ENCODE measurements at places on chromosomes 3 and 15.

- peak; percentile 8 for DNase-seq
These were observed 49.1 kb downstream of the NEK11 start for GRCh38 chr3:131075632-131076328.

DNA sequence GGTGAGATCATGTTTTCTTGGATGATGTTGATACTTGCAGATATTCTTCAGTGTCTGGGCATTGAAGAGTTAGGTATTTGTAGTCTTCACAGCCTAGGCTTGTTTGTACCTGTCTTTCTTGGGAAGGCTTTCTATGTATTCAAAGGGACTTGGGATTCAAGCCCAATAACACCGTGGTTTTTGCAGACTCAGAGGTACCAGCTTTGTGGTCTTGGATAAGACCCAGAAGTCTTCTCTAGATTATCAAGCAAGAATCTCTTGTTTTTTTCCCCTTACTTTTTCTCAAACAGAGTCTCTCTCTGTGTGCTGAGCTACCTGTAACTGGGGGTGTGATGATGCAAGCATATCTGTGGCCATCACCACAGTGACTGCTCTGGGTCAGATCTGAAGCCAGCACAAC, 42.7 kb upstream of the CCK start:
- no peak for DNase-seq

- no peak for DNase-seq
These were observed 254.1 kb downstream of the AGBL1 start for GRCh38 chr15:86333819-86334218.

DNA sequence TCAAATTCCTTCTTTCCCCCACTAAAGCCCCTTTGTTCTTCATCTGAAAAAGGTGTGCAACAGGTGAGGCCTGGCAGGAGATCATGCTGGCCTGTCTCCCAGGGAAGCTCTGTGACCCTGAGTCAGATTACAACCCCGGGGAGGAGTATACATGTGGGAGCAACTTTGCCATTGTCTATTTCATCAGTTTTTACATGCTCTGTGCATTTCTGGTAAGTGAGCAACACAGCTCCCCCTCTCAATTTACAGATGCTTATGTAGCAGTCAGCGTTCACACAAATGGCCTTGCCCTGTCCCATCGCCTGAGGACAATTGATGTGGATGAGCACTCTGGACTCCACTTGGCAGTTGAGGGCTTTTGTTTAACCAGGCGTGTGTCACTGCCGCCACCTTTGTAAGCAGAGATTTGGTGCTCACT, 70.4 kb downstream of the CHDH start:
- no peak for DNase-seq

GRCh38 chr3:134462331-134462941, 23.3 kb downstream of the ANAPC13 start:
- no peak for DNase-seq

DNA sequence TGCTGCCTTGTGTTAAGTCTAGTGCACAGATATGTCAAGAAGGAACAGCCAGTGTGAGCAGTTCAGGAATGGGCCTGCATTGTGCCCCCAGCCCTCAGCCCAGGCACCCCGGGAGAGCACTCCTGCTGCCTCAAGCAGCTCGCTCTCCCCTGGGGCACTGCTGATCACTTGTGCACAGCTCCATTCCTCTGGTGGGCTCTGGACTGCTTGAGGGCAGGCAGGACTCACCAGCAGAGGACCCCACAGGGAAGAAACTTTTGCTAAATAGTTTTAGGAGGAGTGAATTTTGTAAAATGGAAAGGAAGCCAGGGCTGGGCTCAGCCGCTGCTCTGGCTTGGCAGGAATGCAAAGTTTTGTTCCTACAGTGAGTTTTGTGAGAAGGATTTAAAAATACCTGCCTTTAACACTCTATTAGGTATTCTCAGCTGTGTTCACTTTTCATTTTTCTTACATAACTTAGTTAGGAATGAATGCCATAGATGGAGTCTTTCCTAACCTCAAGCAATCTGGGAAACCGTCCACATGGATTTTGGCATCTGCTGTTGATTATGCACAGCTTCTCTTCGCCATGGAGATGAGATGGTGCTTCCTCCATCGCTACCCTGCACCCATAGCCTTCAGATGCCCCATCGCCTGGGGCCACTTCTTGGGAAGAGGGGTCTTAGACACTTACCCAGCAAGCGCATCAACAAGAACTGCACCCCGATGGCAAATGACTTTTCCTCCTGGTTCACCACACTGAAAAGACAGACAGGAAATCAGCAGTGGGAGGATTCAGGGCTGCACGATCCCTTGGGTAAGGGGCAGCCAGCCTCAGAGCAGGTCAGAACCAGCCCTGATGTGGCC, 42.3 kb upstream of the RAB6B start:
- no peak for DNase-seq

DNA sequence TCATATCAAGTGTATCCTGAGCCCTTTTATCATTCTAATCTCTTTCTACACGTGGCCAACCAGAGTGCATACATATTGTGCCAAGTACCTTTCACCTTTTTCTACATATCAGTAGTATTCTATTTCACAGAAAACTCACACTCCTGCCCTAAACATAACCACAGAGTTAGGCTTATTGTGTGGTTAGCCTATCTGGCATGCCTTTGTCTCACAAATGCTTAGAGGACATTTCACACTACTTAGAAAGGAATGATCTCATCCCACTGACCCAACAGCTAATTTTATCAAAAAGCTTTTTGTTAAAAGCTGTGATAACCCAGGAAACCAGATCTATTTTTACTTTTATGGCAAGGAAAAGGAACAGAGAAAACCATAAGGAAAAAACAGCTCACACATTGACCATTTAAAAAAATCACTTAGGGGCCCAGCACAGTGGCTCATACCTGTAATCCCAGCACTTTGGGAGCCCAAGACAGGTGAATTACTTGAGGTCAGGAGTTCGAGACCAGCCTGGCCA, 17.8 kb upstream of the MAP4 start:
- no peak for DNase-seq

DNA sequence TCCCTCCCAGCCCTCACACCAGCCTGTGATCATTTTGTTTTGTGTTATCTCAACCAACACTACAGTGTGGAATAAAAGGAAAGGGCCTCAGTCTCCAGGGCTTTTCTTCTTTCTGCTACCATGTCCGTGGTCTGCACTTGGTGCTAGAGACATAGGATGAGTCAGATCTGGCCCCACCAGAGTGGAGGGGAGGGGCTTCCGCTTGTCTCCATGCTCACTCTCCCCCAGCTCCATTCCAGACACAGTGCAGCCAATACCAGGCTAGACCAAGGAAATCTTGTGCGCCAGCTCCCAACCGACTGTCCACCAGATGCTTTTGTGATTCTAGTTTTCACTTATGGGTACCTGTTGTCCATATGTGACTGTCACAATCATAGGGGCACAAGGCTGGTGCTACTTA, 51.9 kb upstream of the TMEM115 start:
- no peak for DNase-seq

GRCh38 chr3:72535772-72536171, 312.5 kb downstream of the SHQ1 start:
- DNase-seq = no peak

- no peak for DNase-seq
These were observed 6.7 kb downstream of the LPCAT4 start for GRCh38 chr15:34360298-34360697.

GRCh38 chr3:12695112-12695511, 31.2 kb upstream of the RAF1 start:
- no peak for DNase-seq

DNA sequence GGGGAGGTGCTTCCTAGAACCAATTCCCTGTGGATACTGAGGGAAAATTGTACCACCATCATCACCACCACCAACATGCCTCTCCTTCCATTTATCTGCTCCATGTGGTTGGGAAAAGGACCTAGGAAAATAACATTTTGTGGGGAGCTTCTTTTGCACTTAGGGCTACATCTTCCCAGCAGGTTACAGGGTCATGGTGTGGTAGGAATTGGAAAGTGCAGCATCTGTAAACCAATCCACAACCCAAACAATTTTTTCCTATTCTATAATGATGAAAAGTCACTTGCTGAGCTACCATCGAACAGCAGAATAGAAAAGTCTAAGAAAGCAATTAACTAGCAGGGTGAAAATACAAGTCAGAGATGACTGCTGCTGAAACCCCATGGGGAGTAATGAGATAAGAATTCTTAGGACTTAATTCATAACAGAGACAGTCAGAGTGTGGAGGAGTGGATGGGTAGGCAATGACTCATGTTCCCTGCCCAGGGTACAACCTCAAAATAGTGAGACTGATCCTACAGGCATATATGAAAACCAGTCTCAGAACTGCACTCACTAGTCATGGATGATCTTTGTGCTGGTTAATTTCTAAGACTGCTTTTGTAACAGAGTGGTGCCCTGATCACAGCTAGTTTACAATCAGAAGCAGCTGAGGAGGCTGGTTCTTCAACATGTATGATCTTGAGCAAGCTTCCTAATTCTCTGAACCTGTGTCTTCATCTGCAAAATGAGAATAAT, 38.1 kb upstream of the LEKR1 start:
- DNase-seq = no peak

- DNase-seq = no peak
These were observed 570 bp upstream of the NEDD4 start for GRCh38 chr15:55993804-55994560.

- no peak for DNase-seq
These were observed 20.3 kb upstream of the HDAC11 start for GRCh38 chr3:13459605-13460340.

GRCh38 chr3:119800844-119801243, 18.9 kb downstream of the NR1I2 start:
- DNase-seq = no peak

- no peak for DNase-seq
These were observed at the start of gene MYL3 for GRCh38 chr3:46863261-46863782. MYL3 (minus strand) TSS chr3:46863444; CDS start chr3:46863390, 54 bp downstream.

DNA sequence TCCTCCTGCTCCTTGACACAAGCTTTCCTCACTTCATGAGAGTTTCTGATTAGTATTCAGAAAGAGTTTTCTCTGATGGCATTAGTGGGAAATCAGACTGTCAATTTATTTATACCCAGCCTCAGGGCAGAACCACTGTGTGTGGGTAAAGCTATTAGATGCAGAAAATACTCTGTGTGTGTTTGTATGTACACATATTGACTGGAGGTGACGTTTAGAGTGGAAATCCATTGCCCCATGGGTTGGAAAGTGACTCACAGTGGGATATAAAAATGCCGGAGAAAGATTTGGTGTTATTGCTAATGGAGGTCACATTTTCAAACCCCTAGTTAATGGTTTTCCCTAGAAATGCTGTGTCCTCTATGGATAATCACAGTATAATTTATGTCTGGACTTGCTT, 577.6 kb downstream of the AGBL1 start:
- no peak for DNase-seq

- no peak for DNase-seq
These were observed 519.3 kb upstream of the CADM2 start for GRCh38 chr3:84439476-84439875.

DNA sequence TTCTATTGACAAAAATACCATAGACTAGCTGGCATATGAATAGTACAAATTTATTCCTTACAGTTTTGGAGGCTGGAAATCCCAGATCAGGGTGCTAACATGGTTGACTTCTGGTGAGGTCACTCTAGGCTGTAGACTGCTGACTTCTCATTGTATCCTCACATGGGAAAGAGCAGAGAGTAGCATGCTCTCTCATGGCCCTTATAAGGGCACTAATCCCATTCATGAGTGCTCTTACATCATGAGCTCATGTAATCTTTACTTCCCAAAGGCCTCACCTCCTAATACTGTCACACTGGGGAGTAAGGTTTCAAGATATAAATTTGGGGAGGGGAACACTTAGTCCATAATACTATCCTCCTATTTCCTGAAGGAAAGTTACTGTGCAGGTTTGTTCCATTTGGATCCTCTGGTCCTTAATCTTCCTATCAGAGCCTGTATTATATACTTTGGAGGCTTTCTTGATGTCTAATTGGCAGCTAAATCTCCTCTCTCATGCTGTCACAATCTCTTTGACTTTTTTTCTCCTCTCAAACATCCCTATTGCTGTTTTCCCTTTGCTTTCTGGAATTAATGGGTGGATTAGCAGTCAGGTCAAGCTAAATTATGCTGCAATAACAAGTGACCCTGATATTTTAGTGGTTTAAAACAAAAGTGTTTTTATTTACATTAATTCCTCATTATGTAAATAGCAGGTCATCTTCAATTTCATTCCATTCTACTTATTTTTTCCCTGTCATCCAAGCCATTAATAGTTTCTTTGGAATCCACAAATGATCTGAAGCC, 23.1 kb upstream of the LEKR1 start:
- no peak for DNase-seq

GRCh38 chr3:23435904-23436303, 232.8 kb downstream of the UBE2E2 start:
- no peak for DNase-seq

- DNase-seq = no peak
These were observed 721 bp upstream of the ZIC1 start for GRCh38 chr3:147408188-147409100.

GRCh38 chr3:194890091-194890490, 204.4 kb downstream of the FAM43A start:
- DNase-seq = no peak

DNA sequence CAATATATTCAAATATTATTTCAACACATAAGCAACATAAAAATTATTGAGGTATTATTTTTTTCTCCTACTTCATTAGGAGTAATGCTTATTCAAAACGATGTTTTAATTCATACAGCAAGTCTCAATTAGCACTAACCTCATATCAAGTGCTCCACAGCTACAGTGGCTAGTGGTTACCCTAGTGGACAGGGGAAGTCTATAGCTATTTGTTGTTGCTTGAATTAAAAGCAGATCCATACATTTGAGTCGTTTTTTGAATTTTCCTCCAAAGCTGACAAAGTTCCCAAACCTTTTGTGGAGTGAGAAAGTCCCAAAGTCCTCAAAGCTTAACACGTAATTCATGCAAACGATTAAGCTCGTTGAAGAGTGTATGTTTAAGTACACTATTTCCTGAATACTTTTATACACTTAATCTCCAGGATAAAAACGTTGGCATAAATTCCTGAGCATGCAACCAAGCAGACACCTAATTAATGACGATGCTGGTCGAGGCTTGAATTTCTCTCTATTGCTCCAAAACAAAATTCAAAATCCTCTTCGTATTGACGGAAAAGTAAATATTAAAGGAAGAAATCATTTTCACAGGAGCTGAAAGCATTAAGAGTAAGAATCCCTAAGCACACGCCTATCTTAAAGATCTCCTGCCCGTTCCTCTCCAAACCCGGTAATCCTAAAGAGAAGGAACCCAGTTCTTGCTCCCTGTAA, 985 bp downstream of the VPS13C start:
- no peak for DNase-seq

GRCh38 chr3:32583708-32584107, 13.1 kb upstream of the DYNC1LI1 start:
- no peak for DNase-seq

Measured in transverse colon (tissue), 4 donors.